ENCODE measurements at places on chromosomes 16 and 17.
A peak's percentile ranks its signal among the peaks of the same experiment; 100 is the strongest.

- peak; percentile 72 for DNase-seq
These were observed 3.0 kb downstream of the TNK1 start for GRCh38 chr17:7383742-7384488.

GRCh38 chr17:1736348-1737281 is 6.1 kb upstream of the SERPINF2 start:
- no peak for DNase-seq

- DNase-seq: no peak
These were observed 43.7 kb downstream of the COTL1 start for GRCh38 chr16:84574191-84574590.

DNA sequence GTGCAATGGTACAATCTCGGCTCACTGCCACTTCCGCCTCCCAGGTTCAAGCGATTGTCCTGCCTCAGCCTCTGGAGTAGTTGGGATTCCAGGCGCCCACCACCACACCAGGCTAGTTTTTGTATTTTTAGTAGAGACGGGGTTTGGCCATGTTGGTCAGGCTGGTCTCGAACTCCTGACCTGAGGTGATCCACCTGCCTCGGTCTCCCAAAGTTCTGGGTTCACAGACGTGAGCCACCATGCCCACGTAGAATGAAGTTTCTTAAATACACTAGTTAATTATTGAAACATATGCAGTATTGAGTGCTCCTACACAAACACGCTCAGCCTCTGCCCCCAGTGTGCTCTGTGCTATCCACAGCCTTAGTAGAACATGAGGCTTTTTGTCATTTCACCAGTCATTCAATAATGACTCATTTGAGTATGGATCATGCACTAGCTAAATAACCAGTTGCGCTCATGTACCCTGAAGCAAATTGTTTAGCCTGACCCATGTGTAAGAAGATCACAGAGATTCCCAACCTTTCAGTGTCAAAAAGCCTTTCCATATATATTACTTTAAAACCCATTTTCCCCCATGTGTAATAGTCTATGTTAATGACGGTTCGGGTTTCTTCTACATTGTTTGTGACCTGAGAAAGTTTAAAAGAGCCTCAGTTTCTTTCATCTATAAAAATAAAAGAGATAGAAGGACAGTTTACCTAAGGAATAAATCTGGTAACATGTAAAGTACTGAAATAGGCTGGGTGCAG is 49.7 kb downstream of the TUBD1 start:
- no peak for DNase-seq

- no peak for DNase-seq
These were observed 78.6 kb downstream of the RBFOX3 start for GRCh38 chr17:79532107-79532790.

- DNase-seq: no peak
These were observed 1.1 kb downstream of the ARL4D start for GRCh38 chr17:43399839-43400328.

DNA sequence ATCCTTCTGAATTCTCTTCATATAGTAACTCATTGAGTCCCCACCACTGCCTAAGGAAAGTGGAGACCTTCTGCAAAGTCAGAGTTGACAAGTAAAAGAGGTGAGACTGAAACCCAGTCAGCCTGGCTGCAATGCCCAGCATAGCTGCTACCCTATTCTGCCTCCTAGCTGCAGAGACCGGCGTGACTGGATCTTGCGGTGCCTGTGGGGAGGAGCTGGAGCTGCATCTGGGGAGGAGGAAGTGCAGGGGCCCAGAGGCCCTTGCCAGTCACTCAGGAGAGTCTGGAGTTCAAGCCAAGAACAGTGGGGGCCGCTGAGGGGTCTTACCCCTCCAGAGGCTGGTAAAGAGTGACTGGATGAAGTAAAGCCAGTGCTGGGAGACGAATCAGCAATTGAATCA is 35.0 kb upstream of the ZNF423 start:
- DNase-seq: peak; percentile 10

- DNase-seq: no peak
These were observed 30.3 kb downstream of the CACNA1H start for GRCh38 chr16:1182950-1183907.

DNA sequence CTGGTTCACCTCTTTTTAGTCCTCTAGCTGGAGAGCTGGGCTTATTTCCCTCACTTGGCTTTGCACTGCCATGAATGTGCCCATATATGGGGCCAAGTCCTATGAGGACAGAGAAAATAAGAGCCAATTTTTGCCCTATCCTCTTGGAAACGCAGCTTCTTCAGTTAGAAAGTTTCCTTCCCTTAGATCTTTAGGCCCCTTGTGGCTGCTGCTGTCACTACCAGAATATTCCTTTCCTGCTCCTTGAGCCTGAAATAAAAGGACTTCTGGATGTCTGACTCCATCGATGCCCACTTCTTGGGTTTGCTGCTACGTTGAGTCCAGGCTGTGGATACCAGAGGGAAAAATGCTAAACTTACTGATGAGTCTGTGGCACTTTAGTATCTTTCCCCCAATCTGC is 487.1 kb downstream of the GRIN2A start:
- DNase-seq: no peak

DNA sequence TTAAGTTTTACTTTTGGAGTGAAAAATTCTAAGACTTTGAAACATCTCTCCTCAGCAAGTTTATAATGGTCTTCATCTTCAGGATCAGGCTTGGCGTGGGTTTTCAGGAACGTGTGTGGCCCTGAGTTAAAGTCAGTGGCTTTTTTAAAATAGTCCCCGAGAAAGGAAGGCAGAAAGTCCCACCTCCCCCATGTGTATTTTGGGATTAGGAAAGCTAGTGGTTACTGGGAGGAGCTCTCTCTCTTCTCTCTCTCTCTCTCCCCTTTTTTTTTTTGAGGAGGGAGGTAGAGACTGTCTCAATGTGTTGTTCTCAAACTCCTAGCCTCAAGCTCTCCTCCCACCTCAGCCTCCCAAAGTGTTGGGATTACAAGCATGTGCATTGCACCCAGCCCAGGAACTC is 213.2 kb downstream of the IRX3 start:
- no peak for DNase-seq

DNA sequence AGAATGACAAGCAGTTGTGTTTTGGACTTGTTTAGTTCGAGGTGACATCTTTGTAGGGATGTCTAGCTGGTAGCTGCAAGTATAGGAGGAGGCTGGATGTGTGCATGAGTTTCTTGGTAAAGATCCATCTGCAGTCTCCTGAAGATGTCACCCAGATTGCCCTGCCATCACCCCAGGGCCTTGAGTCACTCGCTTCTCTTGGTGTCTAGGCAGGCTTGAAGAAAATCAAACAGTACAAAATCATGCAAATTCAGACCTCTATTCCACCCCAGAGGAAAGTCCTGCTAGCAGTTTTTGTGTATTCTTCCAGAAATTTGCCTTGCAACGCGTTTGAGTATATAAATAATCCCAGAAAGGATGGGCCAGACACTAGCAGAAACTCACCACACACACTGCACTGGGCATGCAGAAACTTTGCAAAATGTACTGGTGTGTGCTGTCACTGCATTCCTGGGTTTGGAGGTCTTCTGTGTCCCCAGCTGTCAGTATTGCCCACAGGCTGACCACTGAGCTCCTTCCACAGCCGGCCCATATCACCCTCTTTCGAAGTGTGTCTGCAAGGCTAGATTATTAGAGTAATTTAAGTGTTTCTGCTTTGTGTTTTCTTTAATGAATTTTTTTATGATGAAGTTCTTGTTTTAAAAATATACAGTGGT is 51.5 kb downstream of the TENT4B start:
- DNase-seq: no peak

GRCh38 chr17:77481476-77482374 is 341.0 kb downstream of the SEC14L1 start:
- DNase-seq: no peak

GRCh38 chr17:28929787-28930186 is 21.5 kb downstream of the PHF12 start:
- DNase-seq: no peak

DNA sequence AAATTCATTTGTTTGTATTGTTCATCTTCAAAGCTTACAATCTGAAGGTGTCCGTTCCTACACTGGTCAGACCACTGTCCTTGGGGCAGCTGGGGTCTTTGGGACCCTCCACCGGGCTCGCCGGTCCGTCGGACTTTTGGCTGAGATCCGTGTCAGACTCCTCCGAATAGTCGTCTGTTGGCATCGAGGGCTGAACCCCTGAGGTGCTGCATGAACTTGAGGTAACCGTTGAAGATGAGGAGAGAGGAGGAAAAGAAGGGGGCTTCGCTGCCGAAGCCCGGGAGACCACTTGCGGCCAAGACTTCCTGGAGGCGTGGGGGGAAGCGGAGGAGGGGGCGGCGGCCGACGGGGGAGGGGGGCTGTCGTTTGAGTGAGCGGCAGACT is 260.8 kb downstream of the ZFHX3 start:
- DNase-seq: no peak

GRCh38 chr16:55000595-55000994 is 69.9 kb downstream of the IRX5 start:
- DNase-seq: no peak
